ENCODE measurements at places on chromosomes 1 and 21. TPM values are rescaled to one million over a fixed set of nuclear protein-coding genes. Genes with fewer than 3 reads are reported as not detected.

Gene ZMYND12
- 3.2 TPM for total RNA-seq

Gene LIN28A
- not detected for total RNA-seq

Gene KANK4
- total RNA-seq = 0.25 TPM

DNA sequence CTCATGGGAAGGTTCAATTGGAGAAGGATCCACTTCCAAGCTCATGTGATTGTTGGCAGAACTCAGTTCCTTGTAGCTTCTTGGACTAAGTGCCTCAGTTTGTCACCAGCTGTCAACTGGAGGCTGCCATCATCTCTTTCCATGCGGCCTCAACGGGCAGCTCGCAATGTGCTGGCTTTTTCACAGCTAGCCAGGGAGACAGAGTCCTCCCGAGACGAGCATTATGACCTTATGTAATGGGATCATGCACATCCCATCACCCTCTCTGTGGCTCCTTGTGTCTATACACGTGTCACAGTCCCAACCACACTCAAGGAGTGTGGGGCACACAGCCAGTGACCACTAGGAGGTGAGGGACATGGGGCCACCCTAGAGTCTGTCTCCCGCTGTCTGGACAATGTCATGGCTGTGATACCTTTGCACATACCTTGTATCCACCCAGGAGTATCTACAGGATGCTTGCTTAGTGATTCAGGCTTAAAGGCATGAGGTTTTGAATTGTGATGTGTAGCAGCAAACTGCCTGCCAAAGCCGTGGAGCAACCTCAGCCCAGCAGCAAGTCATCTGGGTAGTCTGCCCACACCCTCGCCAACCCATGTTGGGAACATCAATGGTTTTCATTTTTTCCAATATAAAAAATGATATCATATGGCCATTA, 3.9 kb upstream of the KRTAP10-6 start:
- DNase-seq = peak; percentile 34
- H3K27me3 ChIP-seq = peaks cover 15% of the 10 kb centered on the region
- H3K4me1 ChIP-seq = no peaks in the 10 kb centered on the region
- H3K36me3 ChIP-seq = no peaks in the 10 kb centered on the region

Gene LPAR3
- total RNA-seq = 0.32 TPM

Gene FAM131C
- 0.97 TPM for total RNA-seq

GRCh38 chr1:94807742-94808491, 12.2 kb upstream of the SLC44A3 start:
- H3K36me3 ChIP-seq = no peaks in the 10 kb centered on the region
- no peak overlapping the region for H3K4me3 ChIP-seq
- H3K4me1 ChIP-seq = peaks cover 18% of the 10 kb centered on the region
- H3K27me3 ChIP-seq = no peaks in the 10 kb centered on the region
- no peak overlapping the region for H3K27ac ChIP-seq

Gene FAM72B
- total RNA-seq = 1.9 TPM

Gene RXFP4
- total RNA-seq = not detected

GRCh38 chr1:229225331-229225782, 45.6 kb upstream of the RAB4A start:
- no peak for DNase-seq
- H3K4me3 ChIP-seq = no peak overlapping the region
- H3K4me1 ChIP-seq = peaks cover 12% of the 10 kb centered on the region
- H3K36me3 ChIP-seq = no peaks in the 10 kb centered on the region

Gene NBPF6
- total RNA-seq = not detected

DNA sequence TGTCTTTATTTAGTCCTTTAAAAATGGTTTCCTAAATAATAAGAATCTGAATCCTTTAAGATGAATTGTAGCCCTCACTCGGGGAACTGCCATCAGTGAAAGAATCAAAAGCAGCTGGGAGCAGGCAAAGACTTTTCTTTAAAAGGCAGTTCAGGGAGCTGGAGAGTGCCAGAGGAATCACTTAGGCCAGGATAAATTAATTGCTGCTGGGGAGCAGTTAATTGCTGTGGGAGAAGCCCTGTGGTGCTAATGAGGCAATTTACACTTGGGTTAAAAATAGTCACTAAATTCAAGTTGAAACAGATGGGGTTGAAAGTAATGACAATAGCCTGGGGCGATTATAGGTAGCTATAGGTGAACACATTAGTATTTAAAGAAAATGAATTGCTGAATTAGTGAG, 38.7 kb upstream of the COL24A1 start:
- no peak overlapping the region for H3K27ac ChIP-seq
- H3K4me1 ChIP-seq = no peaks in the 10 kb centered on the region
- no peak overlapping the region for H3K4me3 ChIP-seq
- DNase-seq = no peak
- no peaks in the 10 kb centered on the region for H3K27me3 ChIP-seq

Gene SYT14
- total RNA-seq = 1.4 TPM

DNA sequence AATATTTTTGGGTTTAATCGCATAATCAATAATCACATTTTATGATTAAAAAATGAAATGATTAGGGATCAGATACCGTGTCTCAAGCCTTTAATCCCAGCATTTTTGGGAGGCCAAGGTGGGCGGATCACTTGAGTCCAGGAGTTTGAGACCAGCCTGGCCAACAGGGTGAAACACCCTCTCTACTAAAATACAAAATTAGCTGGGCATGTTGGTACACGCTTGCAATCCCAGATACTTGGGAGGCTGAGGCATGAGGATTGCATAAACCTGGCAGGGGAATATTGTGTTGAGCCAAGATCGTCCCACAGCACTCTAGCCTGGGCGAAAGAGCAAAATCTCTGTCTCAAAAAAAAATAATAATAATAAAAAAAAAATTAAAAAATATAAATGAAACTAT, 1581.4 kb downstream of the KCNT2 start:
- no peak overlapping the region for H3K27ac ChIP-seq
- H3K27me3 ChIP-seq = no peaks in the 10 kb centered on the region
- H3K4me1 ChIP-seq = no peaks in the 10 kb centered on the region
- no peak for DNase-seq

DNA sequence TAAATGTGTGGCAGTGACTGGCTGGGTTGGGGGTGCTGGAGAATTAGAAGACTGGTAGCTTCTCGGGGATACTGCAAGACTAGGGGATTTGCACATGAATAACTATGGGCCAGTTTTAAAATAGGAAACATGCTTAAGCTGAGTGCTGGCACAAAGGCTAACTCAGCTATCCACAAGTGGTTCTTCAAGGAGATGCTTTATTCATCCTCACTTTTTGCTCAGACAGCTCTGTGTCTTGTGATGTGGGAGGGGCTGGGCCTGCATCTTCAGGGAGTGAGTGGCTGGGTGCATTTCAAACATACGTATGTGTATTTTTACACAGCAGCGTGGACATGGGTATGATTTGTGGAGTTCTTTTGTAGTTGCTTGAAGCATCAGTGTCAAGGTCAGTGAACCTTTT, 2.3 kb downstream of the COQ8A start:
- H3K36me3 ChIP-seq = no peaks in the 10 kb centered on the region
- DNase-seq = no peak
- no peak overlapping the region for H3K27ac ChIP-seq
- no peaks in the 10 kb centered on the region for H3K27me3 ChIP-seq

- H3K4me1 ChIP-seq = no peaks in the 10 kb centered on the region
- H3K27me3 ChIP-seq = peaks cover 8% of the 10 kb centered on the region
- no peaks in the 10 kb centered on the region for H3K36me3 ChIP-seq
- H3K4me3 ChIP-seq = no peak overlapping the region
- no peak overlapping the region for H3K27ac ChIP-seq
These were observed 38.3 kb downstream of the GJA5 start for GRCh38 chr1:147722124-147722523.

Gene ASCL5
- total RNA-seq = not detected

GRCh38 chr21:34201481-34201858, 128.1 kb downstream of the MRPS6 start:
- no peaks in the 10 kb centered on the region for H3K27me3 ChIP-seq
- no peak overlapping the region for H3K27ac ChIP-seq
- peak overlapping the region; percentile 71 for H3K4me3 ChIP-seq
- no peaks in the 10 kb centered on the region for H3K36me3 ChIP-seq

Gene NBPF20
- 1.4 TPM for total RNA-seq

GRCh38 chr1:18681423-18681835, 50.8 kb downstream of the PAX7 start:
- no peaks in the 10 kb centered on the region for H3K36me3 ChIP-seq
- DNase-seq = peak; percentile 52
- no peaks in the 10 kb centered on the region for H3K4me1 ChIP-seq
- H3K4me3 ChIP-seq = no peak overlapping the region
- H3K27ac ChIP-seq = no peak overlapping the region

GRCh38 chr1:1114431-1114830, 1.5 kb downstream of the C1orf159 start:
- H3K4me3 ChIP-seq = no peak overlapping the region
- H3K4me1 ChIP-seq = no peaks in the 10 kb centered on the region
- DNase-seq = no peak
- no peak overlapping the region for H3K27ac ChIP-seq
- no peaks in the 10 kb centered on the region for H3K36me3 ChIP-seq

Measured in GM23248 (cell line).